ENCODE measurements at places on chromosomes 3 and 15.
A peak's percentile ranks its signal among the peaks of the same experiment; 100 is the strongest.

DNA sequence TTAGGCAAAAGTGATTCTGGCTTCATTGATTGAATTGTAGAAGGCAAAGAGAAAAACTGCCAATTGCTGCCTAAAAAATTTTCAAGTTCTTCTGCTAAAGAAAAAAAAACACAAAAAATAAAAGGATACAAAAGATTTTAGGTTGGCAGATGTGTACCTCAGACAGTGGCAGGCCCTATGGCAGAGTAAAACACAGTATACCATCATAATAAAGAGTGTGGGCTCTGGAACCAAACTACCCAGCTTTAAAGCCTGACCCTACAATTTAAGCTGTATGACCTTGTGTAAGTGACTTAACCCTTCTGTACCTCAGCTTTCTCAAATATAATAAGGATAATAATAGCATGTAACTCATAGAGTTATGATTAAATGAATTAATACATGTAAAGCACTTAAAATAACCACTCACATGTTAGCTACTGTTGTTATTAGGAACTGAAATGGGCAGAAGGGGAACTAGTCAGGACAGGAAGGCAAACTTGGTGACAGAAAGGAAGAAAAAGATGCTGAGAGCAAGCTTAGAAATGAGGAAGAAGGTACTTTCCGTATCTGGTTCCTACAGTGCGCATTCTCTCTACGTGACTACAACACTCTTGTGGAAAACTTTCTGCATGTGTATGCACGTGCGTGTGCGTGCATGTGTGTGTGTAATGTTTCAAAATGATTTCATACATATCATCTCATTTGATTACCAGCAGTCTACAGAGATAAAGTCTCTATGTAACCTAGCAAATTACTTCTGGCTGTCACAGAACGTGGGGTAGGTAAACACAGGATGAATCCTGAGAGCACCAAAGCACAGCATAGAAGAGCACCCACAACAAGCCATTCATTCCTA is 13.6 kb upstream of the GATM start:
- no peak for DNase-seq

DNA sequence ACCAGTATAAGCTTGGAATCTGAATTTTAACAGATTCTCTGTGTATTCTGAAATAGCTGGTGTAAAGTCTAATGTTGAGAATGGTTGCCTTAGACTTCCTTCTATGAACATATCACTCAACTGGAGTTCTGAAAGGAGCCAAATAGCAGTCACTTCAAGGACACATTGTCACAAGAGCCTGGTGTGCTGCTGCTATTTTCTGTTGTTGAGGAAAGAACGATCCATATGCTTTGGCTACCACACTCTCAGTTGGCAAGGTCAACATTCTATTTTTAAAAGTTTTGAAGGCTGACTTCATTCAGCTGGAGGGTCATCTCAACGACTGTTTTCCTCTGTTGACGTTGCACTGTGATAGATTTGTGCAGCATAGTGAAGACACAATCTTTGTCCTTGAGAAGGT is 248.7 kb downstream of the TUSC7 start:
- no peak for DNase-seq

- DNase-seq, result no peak
Observed at GRCh38 chr3:153673853-153674252, 447.3 kb upstream of the ARHGEF26 start.

DNA sequence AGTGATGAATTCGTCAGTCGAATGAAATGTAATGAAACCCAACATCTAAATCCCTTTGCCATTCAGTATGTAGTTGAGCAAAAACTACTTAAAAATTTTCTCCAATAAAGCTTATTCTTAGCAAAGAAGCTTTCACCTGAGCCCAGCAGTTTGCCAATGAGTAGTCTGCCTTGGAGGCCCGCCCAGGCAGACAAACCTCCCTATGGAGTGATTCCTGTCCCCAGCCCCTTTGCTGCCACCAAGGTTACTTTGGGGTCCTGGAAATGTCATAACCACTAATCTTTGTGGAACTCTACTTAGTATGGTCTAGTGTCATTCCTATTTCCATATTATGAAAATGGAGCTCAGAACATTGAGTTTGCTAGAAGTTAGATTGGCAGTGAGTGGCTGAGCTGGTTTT is 12.1 kb downstream of the UBAP1L start:
- DNase-seq, result no peak

DNA sequence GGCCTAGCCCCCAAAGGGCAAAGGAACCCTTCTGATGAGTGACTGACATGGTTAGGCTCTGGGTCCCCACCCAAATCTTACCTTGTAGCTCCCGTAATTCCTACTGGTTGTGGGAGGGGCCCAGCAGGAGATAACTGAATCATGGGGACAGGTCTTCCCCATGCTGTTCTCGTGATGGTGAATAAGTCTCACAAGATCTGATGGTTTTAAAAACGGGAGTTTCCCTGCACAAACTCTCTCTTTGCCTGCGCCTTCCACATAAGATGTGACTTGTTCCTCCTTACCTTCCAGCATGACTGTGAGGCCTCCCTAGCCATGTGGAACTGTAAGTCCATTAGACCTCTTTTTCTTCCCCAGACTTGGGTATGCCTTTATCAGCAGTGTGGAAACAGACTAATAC is 16.9 kb downstream of the TKT start:
- peak; percentile 82 for DNase-seq

All from SK-MEL-5 (cell line).